NCI-H1694 treated with DMSO at 0.1 percent for 48 hours (cell line): ENCODE measurements at places on chromosomes 7 and 10.

DNA sequence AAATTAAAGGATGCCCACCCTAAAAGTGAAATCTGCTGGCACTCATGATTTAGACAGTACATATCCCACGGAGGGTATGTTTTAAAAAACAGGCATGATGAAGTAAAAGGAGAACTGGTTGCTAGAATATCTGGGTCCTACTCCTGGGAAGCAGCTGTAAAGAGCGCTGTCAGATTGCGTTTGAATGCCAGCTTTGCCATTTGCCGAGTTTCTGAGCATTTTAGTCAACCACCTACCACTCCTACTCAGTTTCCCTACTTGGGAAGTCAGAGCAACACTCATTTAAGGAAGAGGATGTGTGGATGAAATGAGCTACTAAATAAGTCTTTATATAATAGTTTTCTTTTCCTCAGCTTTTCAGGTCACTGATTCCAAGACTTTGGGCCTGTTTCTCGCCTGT lies 1.1 kb upstream of the UMAD1 start:
- DNase-seq, result no peak

DNA sequence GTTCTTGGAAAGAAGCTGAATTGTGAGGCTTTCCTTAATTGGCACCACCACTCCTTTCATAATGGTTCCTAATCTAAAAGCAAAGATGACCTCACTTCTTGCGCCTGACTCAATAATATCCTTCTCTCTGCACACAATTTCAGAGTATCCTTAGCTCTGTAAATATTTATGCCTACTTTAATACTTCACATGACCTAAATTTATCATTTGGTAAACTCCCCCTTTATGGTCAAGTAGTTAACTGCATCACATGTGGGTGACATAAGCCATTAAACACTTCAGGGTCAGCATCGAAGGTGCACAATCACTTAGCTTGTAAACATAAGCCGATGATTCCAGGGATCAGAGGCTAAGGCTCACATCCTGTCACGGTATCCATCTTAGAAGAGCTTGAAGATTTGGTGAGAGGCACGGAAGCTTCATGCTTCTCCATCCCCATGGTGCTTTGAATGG lies 7.3 kb upstream of the RHOBTB1 start:
- no peak for DNase-seq

- no peak for DNase-seq
Measured at GRCh38 chr10:36688717-36689116, 436.7 kb upstream of the ANKRD30A start.

DNA sequence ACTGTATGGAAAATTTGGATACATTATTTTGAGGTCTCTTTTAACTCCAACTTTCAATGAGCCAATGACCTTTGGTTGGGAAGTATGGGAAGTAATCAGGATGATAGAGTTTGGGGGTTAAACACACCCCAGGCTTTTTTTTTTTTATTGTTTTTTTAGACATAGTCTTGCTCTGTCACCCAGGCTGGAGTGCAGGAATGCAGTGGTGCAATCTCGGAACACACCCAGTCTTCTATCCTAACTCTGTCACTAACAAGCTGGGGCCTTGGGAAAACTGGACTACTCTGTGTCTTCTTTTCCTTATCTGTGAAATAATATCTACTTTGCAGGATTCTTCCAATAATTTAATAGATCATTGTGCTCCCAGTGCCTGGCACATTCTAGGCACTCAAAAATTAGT lies 37.6 kb upstream of the AGBL3 start:
- no peak for DNase-seq

- peak; percentile 56 for DNase-seq
Measured at GRCh38 chr10:101293007-101293723, 60.8 kb upstream of the BTRC start.

- DNase-seq, result no peak
Measured at GRCh38 chr7:40583667-40584444, 449.1 kb downstream of the SUGCT start.

DNA sequence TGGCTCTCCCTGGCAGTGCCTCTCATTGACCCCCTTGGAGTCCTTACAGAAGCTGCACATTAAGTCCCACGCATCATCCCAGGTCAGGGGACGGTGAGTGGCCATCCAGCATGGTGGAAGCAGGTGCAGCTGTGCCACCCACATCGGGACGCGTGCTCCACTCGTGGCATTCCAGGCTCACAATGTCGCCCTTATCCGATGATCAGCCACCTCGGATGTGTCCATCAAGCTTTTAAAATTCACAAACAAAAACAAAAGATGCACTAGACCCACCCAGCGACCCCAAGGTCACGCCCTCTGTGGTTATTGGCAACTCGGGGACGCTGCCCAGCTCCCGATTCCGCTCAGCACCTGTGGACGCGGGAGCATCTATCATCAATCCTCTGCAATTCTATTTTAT lies 530.9 kb downstream of the PTPRN2 start:
- no peak for DNase-seq

DNA sequence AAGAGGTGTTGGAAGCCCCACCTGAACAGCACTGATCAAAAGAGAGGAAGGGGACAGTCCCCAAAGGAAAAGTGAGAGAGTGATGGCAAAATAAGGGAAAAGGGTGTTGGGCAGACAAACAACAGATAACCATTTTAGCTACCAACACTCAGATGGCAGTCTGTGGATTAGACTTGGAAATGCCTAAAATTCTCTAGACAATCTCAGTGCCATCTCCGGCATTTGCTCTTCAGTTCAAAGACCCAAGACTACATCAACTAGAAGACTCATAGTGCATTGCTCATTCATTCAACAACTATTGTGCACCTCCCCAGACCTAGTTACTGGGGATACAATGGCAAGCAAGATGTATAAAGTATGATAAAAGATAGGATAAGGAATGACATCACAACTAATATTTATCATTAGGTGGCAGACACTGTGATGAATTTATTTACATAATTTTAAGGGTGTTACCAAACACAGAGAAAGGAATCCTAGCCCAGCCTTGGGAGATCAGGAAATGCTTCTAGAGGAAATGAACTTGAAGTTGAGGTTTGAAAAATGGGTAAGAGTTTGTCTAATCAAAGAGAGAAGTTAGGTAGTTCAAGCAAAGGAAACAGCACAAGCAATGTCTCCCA lies 109.3 kb upstream of the ARID5B start:
- no peak for DNase-seq

- no peak for DNase-seq
Measured at GRCh38 chr10:6838118-6838517, 258.0 kb upstream of the PRKCQ start.

DNA sequence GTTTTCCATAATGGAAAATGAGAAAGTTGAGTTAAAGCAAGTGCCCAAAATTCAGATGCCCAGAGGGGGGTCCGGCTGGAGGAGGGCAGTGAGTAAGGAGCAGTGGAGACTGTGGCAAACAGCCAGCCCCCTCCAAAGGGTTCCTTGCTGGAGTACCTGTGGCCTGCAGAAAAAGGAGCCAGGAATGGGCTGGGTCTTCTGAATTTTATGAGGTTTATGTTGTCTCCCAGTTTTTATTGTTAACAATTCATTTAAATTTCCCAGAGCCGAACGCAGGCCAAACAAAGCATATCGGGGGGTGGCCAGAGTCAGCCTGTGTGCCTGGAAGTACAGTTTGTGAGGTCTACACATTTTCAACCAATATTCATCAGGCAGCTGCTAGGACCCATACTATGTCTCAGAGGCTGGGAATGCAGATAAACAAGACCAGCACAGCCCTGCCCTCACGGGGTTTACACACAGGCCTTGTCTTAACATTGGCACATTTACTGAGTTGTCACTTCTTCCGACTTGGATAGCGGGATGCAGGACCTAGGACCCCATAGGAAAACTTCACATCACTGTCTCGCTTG lies 12.9 kb upstream of the CSGALNACT2 start:
- DNase-seq, result no peak

DNA sequence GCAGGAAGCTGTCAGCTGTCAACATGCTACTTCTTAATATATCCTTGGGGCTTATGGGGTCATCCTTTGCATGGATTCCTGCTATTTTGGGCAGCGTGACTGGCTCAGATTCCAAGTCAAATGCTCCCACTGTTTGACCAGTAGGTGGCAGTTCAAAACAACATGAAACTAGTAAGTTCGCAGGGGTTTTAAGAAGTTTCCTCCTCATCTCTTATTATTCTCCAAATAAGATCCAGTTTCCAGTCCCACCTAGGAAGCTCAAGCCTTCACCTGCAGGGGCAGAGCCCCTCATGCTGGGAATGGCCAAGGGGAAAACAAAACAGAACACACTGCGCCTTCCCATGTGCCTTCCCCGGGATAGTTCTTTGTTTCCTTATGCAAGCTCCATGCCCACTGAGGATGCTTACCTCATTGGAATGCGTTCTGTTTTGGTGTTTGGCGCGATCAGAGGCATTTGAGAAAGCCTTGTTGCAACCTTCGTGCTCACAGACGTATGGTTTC lies 259.8 kb downstream of the GLI3 start:
- no peak for DNase-seq

DNA sequence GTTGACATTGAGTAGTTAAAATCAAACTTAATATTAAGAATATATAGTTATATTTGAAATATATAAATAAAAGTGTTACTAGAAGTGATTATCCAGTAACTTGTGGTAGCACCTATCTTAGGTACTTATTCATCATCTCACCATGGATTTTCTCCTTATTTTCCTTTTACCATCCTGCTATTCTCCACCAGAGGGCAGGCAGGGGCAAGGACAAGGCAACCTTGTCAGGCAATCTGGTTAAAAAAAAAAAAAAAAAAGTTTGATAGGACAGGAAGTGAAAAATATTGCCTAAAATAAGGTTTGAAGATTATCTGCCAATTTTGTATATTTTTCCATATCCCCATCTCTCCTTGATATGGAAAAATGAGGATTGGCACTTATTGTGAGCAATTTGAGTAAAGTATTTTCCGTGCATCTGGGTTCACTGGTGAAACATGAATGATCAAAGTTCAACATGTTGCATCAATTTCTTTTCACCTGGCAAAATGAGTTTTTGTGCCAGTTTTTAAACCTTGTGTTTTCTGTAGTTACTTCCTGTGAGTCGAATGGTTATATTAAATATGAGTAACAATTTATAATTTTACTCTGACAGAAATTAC lies 256.7 kb downstream of the AGMO start:
- DNase-seq, result peak; percentile 20

- DNase-seq, result no peak
Measured at GRCh38 chr7:1848911-1849311, 178.8 kb downstream of the ELFN1 start.

DNA sequence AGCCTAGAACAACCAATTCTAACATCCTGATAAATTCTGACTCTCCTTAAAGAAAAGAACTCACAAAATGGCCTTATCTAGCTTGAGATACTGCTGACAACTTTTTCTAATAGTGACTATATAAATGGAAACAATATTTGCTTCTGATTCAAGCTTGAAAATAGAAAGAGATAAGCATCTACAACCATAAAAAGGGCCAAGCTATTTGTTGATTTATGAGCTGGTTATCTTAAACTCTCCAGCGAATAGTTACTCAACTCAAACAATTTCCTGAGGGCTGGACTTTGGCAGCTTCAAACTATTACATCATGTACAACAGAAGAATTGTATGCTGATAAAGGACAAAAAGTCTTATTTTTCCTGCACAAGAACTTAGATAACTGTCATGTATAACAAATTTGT lies 4.6 kb downstream of the USP54 start:
- no peak for DNase-seq

GRCh38 chr10:44939691-44940401 lies 19.8 kb upstream of the RASSF4 start:
- DNase-seq, result no peak

GRCh38 chr10:65125212-65125611 lies 1604.0 kb downstream of the REEP3 start:
- no peak for DNase-seq

- no peak for DNase-seq
Measured at GRCh38 chr7:137987018-137987349, 14.9 kb downstream of the CREB3L2 start.

GRCh38 chr7:55026867-55027490 lies 8.2 kb downstream of the EGFR start:
- no peak for DNase-seq

DNA sequence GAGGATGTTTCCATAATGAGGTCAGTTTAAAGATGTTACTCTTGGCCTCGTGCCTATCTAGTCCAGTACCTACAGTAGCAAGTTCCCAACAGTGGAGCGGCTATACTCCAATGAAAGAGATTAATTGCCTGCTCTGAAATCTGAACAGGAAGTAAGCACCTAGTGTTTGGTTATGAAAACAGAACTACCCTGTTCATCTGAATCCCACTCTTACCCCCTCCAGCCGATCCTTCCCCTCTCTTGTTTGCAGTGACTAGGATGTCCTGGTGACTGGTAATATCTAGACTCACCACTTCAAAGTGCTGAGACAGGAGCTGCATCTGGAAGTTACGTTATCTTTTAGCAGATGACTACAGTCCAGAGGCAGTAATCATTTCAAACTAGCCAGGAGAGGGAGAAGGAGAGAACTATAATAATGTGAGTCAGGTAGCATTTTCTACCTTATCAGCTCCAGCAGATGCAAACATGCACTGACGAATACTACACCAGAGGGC lies 666.7 kb upstream of the NRP1 start:
- no peak for DNase-seq

DNA sequence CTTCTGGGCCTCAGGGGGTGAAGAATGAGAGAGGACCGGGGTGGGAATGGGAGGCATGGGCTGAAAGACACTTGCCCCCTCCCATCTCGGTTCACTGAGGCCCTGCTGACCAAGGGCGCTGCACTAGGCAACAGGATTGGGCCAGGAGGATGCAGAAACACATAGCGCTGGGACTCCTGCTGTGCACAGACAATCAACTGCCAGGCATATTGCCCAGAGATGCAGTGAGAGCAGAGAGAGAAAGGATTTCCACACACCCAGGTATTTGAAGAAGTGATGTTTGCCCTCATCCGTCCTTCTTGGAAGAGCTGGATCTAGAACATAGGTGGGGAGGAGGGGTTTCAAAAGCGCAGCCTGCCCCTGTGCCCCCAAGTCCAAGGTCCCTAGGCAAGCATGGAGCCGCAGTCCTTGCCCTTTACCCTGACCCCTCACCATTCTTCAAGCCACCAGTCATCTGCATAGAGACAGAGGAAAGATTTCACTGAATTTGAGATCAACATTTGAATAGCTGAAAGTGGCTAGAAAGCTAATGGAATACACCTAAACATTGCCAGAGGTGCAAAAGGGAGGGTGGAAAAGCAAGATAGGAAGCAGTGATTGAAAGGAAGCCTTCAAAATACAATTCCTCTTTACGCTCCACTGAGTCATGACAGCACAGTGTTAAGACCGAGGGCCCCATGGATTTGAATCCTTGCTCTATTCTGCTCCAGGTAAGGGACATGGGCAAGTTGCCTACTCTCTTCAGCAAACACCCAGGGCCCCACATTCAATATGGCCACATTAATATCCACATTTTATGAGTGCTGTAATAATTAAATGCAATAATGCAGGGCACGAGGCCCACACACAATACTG lies 44.2 kb upstream of the TNS3 start:
- no peak for DNase-seq
